8988T (cell line): ENCODE measurements at places on chromosomes 11 and 22.

DNA sequence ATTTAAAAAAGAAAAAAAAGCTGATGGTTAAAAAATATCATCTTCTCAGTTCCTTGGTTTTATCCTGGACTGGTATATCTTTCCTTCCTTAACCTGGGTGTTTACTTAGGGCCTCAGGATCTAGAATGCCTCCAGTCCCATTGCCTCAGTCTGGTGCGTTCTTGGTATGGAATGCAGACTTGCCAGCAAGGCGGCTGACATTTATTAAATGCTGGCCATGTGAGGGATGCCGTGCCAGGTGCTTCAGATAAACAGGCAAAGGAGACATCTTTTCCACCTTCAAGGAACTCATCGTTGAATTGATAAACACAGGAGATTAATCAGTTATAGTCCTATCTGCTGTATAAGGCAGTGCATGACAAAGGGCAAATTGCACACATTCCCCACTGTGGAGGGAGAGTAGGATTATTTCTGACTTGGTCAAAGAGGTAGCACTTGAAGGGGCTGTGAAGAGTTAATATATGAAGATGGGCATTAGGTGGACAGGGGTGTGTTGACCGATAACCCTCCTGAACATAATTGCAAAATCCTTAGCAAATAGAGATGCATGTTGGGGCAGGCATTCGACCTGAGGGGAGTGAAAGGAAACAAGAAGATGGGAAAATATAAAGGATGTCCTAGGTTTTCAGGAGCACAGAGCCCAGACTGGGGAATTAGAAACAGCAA, 54.4 kb downstream of the ALX4 start:
- DNase-seq = no peak

- DNase-seq = no peak
These were observed 58.3 kb downstream of the CD44 start for GRCh38 chr11:35197292-35197691.

GRCh38 chr11:464316-464715, 14.2 kb downstream of the PTDSS2 start:
- DNase-seq = no peak

GRCh38 chr22:19873138-19873959, 18.7 kb upstream of the GNB1L start:
- no peak for DNase-seq

- no peak for DNase-seq
These were observed 296.4 kb downstream of the ETS1 start for GRCh38 chr11:128291007-128291406.

DNA sequence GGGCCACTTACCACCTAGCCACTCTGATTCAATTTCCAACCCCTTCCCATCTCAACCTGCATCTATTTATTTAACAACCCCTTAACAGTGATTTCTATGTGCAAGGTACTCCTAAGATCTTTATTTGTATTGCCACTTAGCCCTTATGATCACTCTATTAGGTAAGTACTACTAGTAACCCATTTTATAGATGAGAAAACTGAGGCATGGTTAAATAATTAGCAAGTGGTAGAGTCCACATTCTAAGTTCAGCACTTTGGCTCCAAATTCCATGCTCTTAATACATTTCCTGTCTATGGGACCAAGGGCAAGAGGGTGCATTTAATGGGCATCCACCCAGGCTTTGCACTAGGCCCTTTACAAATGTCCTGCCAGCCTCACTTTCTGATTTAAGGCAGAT, 38.1 kb upstream of the CSNK2A3 start:
- no peak for DNase-seq

GRCh38 chr22:41923595-41924276, 2.9 kb downstream of the TNFRSF13C start:
- no peak for DNase-seq
